NB4 (cell line): ENCODE measurements at places on chromosomes 1 and 21.

DNA sequence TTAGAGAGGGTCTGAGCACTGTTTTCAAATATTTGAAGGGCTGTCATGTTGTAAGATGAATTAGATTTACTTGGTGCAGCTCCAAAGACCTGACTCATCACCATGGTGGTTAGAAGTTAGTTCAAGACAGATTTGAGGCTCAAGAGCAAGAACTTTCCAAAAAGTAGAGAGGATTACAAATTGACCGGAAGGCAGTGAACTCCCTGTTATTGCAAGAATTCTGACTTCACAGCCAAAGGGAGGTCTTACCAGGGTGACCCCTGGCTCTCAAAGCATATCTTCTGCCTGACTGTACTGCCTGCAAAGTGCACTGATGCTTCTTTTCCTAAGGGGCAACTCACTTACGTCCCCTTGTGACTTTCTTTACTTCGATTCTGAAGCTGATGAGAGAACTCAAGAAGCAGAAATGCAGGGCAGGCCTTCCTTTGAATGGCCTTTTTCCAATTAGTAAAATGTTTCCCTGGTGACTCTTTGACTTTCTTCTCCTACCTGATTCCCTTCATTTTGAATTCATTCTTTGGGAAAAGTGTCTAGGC, 86.4 kb downstream of the NAV1 start:
- no peak for DNase-seq

DNA sequence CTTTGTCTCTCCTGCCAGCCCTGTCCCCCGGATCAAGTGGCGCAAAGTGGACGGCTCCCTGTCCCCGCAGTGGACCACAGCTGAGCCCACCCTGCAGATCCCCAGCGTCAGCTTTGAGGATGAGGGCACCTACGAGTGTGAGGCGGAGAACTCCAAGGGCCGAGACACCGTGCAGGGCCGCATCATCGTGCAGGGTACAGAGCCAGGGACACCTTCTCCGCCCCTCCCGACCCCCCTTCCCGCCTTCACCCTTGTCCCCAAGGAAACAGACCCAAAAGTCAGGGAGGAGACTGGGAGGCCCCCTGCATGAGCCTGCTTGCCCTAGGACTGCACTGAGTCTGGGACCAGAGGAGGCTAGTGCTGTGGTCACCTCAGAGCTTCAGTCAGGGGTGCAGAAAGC, 18.2 kb downstream of the CNTN2 start:
- no peak for DNase-seq

DNA sequence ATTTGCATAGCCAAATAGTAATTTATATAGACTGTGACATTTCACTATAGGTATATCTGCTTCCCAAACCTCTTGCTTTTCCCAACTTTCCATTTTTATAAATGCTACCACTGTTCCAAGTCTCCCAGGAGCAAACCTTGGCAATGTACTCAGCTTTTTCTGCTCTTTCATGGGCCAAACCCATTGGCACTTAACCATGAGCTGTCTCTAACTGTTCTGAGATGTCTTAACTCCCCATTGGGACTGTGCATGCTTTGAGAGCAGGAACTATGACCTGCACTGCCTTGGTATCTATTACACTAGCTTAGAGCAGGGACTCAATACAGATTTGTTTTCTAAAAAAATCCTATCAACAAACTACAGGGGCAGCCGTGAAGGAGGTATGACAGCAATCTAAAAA, 22.5 kb upstream of the KHDRBS1 start:
- no peak for DNase-seq

DNA sequence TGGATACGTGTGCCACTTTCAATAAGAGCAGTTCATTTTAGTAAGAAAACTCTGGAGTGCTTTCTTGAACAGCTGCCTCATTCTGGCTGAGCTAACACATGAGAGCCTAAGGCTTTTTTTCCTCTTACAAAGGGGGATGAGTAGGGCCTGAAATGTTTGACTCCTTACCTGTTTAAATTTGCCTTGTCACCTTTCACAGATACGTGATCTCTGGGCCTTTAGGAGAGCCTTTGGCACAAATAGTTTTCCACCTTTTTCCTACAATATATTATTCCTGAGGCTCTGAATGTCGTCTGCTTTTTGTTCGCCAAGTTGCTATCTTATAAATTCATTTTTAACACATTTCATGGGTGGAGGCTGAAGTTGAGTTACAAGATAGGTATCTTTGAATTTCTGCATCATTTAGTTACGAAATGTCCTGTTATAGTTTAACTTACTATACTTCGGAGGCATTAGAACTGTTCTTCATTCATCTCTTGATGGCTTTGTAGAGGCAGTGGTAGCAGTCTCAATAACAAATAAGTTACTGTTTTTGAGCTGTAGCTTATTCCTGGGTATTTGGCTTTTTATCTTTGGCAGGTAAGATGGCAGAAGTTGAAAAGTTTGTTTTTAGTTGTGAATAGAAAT, 17.2 kb downstream of the UBAP2L start:
- DNase-seq = no peak

- no peak for DNase-seq
These were observed 376.3 kb downstream of the KCNH1 start for GRCh38 chr1:210757677-210758076.

GRCh38 chr1:90175490-90176167, 180.7 kb downstream of the ZNF326 start:
- peak; percentile 7 for DNase-seq

DNA sequence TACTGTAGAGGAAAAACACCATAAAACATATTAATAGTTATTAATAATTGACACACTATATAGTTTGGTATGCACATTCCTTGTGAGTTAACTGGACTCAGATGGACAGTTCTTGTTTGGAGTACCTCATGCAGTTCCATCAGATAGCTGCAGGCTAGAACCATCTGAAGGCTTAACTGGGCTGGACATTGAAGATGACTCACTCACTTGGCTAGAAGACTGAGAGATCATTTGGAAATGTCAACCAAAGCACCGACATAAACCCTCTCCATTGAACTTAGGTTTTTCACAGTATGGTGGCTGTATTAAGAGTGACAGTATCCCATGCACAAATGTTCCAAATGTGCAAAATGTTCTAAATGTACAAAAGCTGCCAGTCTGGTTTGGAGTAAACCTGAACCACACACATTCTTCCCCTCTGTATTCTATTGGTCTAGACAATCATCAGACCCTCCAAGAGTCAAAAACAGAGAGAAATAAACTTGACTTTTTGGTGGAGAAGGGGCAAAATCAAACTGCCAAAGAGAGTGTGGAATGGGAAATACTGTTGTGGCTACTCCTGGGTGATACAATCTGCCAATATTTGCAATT, 708.4 kb downstream of the KCNT2 start:
- DNase-seq = no peak

DNA sequence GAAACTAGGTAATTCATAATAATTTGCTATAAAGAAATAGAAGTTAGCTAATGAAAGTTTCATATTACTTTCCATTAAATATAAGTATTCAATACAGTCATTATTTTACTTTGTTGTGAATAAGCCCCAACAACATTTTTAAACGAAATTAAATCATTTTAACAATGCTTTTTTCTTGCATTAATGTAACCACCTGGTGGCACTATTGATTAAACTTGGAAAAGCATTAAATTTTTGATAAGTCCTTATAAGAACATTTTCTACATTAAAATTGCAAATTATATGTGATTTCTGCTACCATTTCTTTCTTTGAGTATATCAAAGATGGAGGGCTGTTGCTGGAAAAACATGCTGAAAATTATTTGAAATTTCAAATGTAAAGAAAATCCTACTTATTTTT, 918.8 kb upstream of the TMPRSS15 start:
- DNase-seq = no peak

- no peak for DNase-seq
These were observed 5.3 kb upstream of the GSTM4 start for GRCh38 chr1:109650609-109651008.

- DNase-seq = peak; percentile 57
These were observed 117.8 kb downstream of the HHAT start for GRCh38 chr1:210446479-210446878.

- no peak for DNase-seq
These were observed 90.1 kb downstream of the TENT5C start for GRCh38 chr1:117695796-117696490.

DNA sequence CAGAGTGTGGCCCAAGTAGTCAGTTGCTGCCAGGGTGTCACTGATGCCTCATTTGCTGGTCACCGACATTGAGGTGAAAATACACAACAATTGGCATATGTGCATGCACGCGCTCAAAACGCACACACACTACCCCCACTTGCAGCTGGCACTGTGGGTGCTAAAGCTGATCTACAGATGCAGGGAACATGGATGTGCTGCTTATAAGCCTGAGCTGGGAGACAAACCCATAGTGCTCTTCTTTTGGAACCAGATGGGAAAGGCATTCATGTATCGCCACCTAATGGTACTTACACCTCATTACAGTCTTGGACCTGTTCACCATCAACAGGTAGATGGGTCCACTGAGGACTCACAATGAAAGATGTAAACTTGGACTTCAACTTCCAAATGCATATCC, 70.3 kb upstream of the CAMK1G start:
- DNase-seq = peak; percentile 49

DNA sequence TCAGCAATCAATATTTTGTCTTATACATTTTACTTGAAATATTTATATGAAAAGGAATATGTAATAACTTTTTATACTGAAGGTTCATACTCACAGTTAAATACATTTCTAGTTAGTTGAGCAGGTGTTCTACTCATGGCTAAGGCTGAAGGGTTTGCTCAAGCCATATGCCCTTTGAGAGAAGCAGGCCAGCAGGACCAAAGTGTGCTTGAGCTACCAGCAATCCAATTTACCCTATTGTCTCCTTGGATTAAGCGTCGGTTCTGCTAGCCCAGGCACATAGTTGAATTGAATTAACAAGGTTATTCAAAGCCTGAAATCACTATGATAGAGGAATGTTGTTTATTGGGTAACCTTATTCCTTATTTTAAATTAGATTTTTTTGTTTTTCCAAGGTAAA, 151.5 kb upstream of the BACE2 start:
- no peak for DNase-seq

GRCh38 chr1:115458426-115459114, 120.5 kb upstream of the NGF start:
- DNase-seq = no peak

DNA sequence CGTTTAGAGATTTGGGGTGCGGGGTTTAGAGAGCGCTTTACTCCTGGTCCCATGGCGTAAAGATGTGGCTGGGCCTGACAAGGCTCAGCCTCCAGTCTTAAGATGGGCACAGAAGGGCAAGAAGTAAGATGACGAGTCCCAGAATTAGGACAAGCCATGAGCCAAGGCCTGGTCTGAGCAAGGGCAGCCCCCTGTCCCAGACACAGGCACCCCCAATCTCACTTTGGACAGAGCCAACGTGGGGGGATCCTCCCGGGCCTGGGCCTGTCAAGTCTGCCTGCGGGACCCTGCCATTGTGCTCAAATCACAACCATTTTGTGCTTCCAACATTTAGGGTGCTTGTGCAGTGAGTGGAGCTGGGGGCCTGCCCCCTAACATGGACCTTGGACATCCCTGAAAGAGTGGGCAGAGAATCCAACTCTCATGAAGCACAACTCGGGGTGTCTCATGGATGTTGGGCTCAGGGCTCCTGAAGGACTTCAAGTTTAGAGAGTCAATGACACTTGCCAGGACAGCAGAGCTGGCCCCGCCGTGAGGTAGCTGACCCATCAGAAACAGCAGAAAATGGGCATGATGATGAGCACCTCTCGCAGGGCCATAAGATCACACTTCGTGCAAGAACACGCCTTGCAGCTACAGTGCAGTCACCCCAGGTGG, 52.6 kb downstream of the KIF21B start:
- DNase-seq = no peak

GRCh38 chr1:92291372-92291999, 7.3 kb downstream of the GLMN start:
- DNase-seq = peak; percentile 73

- no peak for DNase-seq
These were observed 24.9 kb upstream of the KCNC4 start for GRCh38 chr1:110185181-110185580.

- DNase-seq = no peak
These were observed 23.8 kb upstream of the SLC22A15 start for GRCh38 chr1:115952547-115952946.

GRCh38 chr21:35050348-35051286, 1.5 kb upstream of the RUNX1 start:
- DNase-seq = no peak

GRCh38 chr1:202162047-202162417, 1.6 kb upstream of the PTPN7 start:
- DNase-seq = peak; percentile 87

- no peak for DNase-seq
These were observed 32.1 kb upstream of the TEKT2 start for GRCh38 chr1:36051821-36052220.

GRCh38 chr1:99062192-99062591, 57.5 kb upstream of the PLPPR5 start:
- DNase-seq = no peak

DNA sequence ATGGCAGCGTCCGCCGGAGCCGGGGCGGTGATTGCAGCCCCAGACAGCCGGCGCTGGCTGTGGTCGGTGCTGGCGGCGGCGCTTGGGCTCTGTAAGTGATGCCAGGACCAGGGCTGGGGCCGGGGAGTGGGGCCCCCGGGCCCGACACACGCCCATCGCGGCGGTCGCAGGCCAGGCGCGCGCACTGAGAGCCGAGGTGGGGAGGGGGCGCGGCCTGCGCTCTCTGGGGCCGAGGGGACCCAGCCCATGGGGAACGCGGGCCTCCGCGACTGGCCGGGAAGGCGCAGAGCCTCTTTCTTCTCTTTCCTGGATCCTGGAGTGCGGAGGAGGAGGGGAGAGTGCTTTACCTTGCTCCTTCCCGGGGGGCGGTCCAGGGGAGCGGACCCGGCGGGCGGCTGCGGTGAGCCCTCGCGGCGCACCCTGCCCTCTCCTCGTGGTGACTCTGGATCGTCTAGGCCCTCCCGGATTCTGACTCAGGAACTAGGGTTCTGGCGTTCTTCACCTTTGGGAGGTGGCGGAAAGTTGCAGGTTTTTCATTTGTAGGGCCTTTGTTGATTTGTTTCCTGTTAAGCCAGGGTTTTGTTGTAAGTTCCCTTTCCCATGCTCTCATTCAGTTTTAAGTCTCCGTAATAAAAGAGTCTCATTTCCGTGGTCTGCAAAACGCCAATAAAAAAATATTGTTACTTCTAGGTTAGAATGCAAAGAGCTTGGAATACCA, 529 bp downstream of the MPZL1 start:
- DNase-seq = peak; percentile 66

DNA sequence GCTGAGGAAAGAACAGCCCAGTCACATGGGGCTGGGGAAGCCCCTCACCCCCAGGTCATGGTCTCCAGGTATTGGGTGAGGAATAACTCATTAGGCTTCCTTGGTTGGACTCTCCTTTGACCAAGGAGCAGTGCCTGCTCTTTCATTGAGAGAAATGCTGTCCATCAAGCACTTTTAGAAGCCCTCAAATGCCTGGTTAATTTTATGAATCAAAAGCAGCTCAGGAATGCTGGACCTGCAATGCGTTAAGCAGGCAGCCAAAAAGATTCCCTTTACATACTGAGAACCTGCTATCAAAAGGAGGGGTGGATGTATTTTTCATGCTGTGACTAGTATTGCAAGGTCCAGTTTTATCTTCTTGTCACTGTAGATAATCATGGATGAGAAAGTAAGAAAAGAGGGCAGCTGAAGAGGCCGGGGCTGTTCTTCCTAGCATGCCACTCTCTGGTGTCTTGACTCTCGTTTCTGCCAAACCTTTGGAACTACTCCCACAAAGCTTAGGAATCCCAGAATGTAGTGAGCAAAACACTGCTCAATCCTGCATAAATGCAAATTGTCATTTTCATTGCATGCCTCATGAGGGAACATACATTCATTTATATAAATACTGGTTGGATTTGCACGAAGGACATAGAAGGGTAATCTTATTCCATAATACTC, 2.1 kb upstream of the CD58 start:
- DNase-seq = no peak
